ENCODE measurements at places on chromosomes 12 and 14. TPM values are rescaled to one million over a fixed set of nuclear protein-coding genes. Genes with fewer than 3 reads are reported as not detected.

Gene TMEM263
- total RNA-seq = 32.9 TPM

- no peak overlapping the region for H3K4me3 ChIP-seq
- no peaks in the 10 kb centered on the region for H3K4me1 ChIP-seq
- DNase-seq = no peak
- no peaks in the 10 kb centered on the region for H3K36me3 ChIP-seq
- H3K27me3 ChIP-seq = no peaks in the 10 kb centered on the region
- no peak overlapping the region for H3K27ac ChIP-seq
Observed at GRCh38 chr12:107873223-107873622, 98.7 kb downstream of the ASCL4 start.

Gene ZC2HC1C
- total RNA-seq = 0.97 TPM

Gene RPAP3
- 41.8 TPM for total RNA-seq
